ENCODE measurements at places on chromosomes 4 and X. TPM values are rescaled to one million over a fixed set of nuclear protein-coding genes. Genes with fewer than 3 reads are reported as not detected.

The CXCL9 gene
- total RNA-seq: 0.11 TPM

The CXCL11 gene
- total RNA-seq: not detected

The TREX2 gene
- not detected for total RNA-seq

The UCHL1 gene
- total RNA-seq: 509 TPM

DNA sequence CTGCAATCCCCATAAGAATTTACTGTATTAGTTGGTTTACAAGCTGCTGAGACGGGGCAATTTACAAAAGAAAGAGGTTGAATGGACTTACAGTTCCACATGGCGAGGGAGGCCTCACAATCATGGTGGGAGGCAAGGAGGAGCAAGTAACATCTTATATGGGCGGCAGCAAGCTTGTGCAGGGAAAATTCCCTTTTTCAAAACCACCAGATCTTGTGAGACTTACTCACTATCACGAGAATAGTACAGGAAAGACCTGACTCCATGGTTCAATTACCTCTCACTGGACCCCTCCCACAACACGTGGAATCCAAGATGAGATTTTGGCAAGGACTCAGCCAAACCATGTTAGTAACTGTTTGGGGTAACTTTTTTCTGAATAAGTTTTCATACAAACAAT, 1.8 kb upstream of the SPATA18 start:
- no peak for DNase-seq
- no peak overlapping the region for H3K27ac ChIP-seq
- H3K36me3 ChIP-seq: no peaks in the 10 kb centered on the region
- H3K4me3 ChIP-seq: no peak overlapping the region

DNA sequence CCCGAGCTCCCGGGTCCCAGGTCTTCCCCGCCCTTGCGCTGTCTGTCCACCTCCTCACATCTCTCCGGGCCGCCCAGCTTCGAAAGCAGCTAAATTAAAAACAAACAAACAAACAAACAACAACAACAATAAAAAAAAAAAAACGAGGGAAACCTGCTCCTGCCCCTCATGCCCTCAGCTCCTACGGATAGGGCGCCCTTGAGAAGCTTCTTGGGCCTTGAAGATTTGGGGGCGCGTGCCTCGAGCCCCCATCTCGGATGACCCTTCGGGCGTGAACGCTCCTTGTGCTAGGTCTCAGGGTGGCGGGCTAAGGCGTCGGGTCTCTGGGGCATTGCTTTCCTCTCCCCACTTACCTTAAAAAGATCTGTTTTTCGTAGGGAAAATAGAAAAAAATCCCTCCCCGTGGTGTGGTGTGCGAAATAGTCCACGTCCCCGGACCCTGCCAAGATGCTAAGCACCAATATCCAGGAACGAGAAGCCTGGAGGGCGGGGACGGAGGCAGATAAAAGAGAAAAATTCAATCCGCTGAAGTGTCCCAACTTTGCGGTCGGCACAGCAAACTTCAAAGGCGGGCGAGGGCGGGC, 603 bp downstream of the NDNF start:
- H3K4me1 ChIP-seq: peaks cover 15% of the 10 kb centered on the region
- peak overlapping the region; percentile 31 for H3K4me3 ChIP-seq
- no peak overlapping the region for H3K27ac ChIP-seq
- peaks cover 34% of the 10 kb centered on the region for H3K27me3 ChIP-seq

GRCh38 chr4:180538384-180539057, 1704.7 kb upstream of the TENM3 start:
- H3K4me1 ChIP-seq: peaks cover 17% of the 10 kb centered on the region
- no peak overlapping the region for H3K27ac ChIP-seq
- H3K4me3 ChIP-seq: no peak overlapping the region
- H3K36me3 ChIP-seq: no peaks in the 10 kb centered on the region

DNA sequence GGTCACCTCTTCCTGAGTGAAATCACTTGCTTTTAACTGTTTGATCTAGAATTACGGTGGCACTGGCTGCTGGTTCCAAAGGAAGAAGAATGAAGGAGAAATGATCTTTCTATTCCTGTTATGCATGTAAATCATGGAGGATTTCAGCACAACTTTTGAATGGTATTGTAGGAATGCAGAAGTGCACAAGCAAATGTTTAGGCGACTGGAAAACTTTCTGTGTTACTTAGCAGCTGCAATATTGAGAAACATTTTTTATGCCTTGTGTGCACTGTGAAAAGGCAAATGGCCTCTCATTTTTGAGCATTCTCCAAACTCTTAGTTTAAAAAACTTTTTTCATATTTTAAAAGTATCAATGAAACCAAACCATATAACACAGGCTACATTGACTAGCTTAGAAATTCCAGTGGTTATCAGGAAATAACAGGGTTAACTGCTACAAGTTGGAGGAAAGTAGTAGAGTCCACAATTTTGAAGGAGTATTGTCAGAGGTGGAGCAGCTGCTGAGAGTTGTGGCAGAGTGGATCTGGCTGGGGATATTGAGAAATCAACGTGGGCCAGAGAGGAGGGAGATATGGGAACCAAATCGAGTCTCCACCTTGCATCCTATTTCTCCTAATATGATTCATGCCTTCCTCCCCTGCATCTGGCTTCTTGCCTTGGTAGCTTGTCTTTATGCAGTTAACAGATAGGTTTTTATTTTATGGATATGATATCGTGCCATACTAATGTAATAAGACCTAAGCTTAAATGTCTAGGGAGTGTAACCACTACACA, 32.0 kb upstream of the FHL1 start:
- H3K36me3 ChIP-seq: no peaks in the 10 kb centered on the region
- no peaks in the 10 kb centered on the region for H3K4me1 ChIP-seq
- DNase-seq: no peak
- H3K27ac ChIP-seq: peak overlapping the region; percentile 34
- no peaks in the 10 kb centered on the region for H3K27me3 ChIP-seq
- no peak overlapping the region for H3K4me3 ChIP-seq

GRCh38 chr4:117577686-117578311, 456.5 kb upstream of the NDST3 start:
- H3K27me3 ChIP-seq: no peaks in the 10 kb centered on the region
- no peak overlapping the region for H3K4me3 ChIP-seq
- H3K27ac ChIP-seq: no peak overlapping the region
- H3K4me1 ChIP-seq: no peaks in the 10 kb centered on the region
- DNase-seq: no peak

- no peaks in the 10 kb centered on the region for H3K36me3 ChIP-seq
- no peak for DNase-seq
- H3K27me3 ChIP-seq: no peaks in the 10 kb centered on the region
- H3K4me1 ChIP-seq: peaks cover 29% of the 10 kb centered on the region
- H3K4me3 ChIP-seq: no peak overlapping the region
These were observed 1433.8 kb upstream of the TENM3 start for GRCh38 chr4:180809439-180809838.

DNA sequence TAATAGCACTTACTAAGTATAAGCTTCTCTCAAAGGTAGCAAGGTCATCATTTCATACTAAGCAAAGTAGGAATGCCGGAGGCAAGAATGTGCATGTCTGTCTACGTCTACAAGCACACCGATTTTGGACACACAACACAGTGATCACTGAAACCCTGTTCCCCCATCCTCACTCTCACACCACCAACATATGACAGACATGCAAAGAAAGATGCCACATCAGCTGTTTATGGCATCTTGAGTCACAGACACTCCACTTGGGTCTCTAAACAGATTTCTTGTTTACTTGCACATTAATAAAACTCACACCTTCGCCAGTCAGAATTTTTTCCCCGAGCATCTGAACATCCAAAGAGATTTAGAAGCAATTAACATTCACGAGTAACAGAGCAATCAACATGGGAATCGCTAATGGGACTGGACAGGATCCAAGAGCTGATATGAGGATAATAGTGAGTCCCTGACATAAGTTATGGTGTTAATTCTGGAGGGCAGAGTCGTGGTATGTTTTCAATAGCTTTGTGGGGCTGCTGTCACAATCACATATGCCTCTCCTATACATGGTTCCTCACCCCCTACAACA, 324.1 kb downstream of the DHX15 start:
- no peak overlapping the region for H3K4me3 ChIP-seq
- no peak for DNase-seq
- no peak overlapping the region for H3K27ac ChIP-seq
- H3K36me3 ChIP-seq: no peaks in the 10 kb centered on the region
- no peaks in the 10 kb centered on the region for H3K4me1 ChIP-seq

GRCh38 chr4:75207902-75208301, 275.0 kb downstream of the PARM1 start:
- no peaks in the 10 kb centered on the region for H3K36me3 ChIP-seq
- no peak for DNase-seq
- H3K27ac ChIP-seq: no peak overlapping the region

DNA sequence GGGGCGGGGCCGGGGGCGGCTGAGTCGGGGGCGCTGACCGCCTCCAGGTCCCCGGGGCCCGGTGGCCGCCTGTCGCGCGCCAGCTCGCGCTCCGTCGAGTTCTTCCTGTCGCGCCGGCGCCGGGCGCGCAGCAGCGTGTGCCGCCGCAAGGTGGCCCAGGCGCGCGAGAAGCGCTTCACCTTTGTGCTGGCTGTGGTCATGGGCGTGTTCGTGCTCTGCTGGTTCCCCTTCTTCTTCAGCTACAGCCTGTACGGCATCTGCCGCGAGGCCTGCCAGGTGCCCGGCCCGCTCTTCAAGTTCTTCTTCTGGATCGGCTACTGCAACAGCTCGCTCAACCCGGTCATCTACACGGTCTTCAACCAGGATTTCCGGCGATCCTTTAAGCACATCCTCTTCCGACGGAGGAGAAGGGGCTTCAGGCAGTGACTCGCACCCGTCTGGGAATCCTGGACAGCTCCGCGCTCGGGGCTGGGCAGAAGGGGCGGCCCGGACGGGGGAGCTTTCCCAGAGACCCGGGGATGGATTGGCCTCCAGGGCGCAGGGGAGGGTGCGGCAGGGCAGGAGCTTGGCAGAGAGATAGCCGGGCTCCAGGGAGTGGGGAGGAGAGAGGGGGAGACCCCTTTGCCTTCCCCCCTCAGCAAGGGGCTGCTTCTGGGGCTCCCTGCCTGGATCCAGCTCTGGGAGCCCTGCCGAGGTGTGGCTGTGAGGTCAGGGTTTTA, 1.5 kb downstream of the ADRA2C start:
- peaks cover 26% of the 10 kb centered on the region for H3K27me3 ChIP-seq
- no peak overlapping the region for H3K4me3 ChIP-seq
- H3K4me1 ChIP-seq: peaks cover 3% of the 10 kb centered on the region
- no peak overlapping the region for H3K27ac ChIP-seq

DNA sequence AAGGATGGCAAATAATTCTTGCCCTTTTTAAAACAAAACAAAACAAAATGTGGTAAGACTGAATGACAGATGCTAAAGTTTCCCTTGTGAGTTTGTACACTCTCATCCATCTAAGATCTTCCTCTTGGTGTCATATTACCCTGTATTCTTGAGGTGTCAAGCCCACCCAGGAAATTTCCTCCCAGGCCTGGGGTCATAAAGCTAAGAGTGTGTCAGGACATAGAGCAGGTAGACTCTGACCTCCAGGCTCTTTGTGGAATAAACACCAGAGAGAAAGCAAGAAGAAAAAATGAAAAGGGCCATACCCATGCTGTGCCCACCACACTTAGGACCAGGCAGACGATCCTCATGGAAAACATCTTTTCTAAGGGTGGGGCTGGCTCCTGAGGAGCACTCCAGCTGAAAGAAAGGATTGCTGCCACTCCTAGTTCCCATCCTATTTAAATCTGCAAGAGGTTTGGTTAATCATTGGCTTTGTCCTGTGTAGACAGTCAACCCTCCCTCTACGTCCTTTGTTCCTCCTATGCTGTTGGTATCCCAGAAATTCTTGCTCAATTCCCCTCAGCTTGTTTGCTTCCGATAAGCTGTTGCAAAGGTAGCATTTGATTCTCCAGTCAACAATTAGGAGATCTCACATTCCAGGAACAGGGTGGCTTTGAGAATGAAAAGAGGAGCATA, at the start of gene FGA:
TSS of gene FGA (minus strand) at position 414 of the 678 bp plus-strand sequence. CDS start at position 359, 55 bp downstream.
- H3K4me3 ChIP-seq: no peak within 1 kb of the TSS
- no peak for DNase-seq
- H3K4me1 ChIP-seq: no peaks in the 10 kb centered on the region
- peaks cover 4% of the 10 kb centered on the region for H3K27me3 ChIP-seq
- H3K27ac ChIP-seq: no peak within 1 kb of the TSS

DNA sequence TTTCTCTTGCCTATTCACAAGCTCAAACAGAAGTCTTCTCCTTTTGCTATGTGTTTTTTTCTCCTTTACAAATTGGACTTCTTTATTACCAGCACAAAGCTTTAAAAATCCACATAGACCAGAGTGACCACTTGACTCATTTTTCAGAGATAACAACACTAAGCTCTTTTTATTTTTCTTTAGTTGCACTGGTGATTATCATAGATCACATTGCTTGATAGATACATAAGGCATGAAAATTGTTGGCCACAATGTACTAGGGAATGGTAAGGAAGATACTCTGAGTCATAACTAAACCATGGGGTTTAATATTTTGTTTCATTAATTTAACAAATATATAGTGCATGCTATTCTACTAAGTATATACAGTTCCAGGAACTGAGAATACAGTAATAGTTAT, 159.0 kb downstream of the GASK1B start:
- no peak overlapping the region for H3K4me3 ChIP-seq
- H3K36me3 ChIP-seq: no peaks in the 10 kb centered on the region
- H3K4me1 ChIP-seq: peaks cover 28% of the 10 kb centered on the region
- no peaks in the 10 kb centered on the region for H3K27me3 ChIP-seq
- no peak overlapping the region for H3K27ac ChIP-seq
- DNase-seq: no peak

GRCh38 chr4:169272265-169272886, 1.6 kb upstream of the SH3RF1 start:
- H3K4me1 ChIP-seq: peaks cover 11% of the 10 kb centered on the region
- no peaks in the 10 kb centered on the region for H3K36me3 ChIP-seq
- H3K4me3 ChIP-seq: no peak overlapping the region
- DNase-seq: no peak
- no peaks in the 10 kb centered on the region for H3K27me3 ChIP-seq
- no peak overlapping the region for H3K27ac ChIP-seq

DNA sequence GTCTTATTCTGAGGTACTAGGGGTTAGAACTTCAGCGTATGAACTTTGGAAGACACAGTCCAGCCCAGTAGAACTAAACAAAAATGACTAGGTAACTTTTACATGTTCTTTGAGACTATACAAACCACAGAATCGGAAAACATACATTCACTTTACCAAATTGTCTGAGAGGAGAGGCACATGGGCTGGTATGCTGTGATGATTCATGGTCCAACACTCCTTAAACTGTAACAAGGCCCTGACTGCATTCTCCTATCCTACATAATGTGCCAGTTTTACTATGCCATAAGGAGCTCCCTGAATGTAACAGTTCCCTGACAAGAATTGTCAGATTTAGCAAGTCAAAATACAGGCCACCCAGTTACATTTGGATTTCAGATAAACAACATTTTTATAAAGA, 640.0 kb downstream of the RAB28 start:
- H3K36me3 ChIP-seq: no peaks in the 10 kb centered on the region
- H3K27ac ChIP-seq: no peak overlapping the region
- no peak overlapping the region for H3K4me3 ChIP-seq
- DNase-seq: no peak
- no peaks in the 10 kb centered on the region for H3K4me1 ChIP-seq
- no peaks in the 10 kb centered on the region for H3K27me3 ChIP-seq

GRCh38 chr4:144411119-144411518, 234.8 kb upstream of the HHIP start:
- H3K4me3 ChIP-seq: no peak overlapping the region
- H3K4me1 ChIP-seq: no peaks in the 10 kb centered on the region
- no peaks in the 10 kb centered on the region for H3K36me3 ChIP-seq
- DNase-seq: no peak

All from adrenal gland (tissue), 19 donors.